ENCODE measurements at places on chromosomes 16 and 17.

DNA sequence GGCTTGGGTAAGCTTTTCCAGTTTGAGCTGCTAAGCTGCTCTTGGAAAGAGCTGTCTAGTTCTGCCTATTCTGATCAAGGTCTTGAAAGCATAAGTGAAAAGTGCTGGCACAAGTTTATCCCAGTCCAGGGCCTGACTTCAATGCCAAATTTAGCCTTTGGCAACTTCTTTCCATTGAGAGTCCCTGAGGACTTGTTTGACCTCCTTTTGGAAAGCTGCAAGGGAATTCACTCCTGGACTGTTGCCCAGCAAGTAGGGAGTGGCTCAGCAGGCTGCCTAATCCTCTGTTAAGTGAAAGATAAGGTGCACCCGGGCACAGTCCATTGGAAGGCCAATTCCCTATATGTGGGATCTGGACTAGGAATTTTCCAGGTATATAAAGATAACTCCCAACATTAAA is 16.0 kb upstream of the TANC2 start:
- peaks cover 12% of the 10 kb centered on the region for H3K27me3 ChIP-seq
- H3K27ac ChIP-seq: no peak overlapping the region
- no peak overlapping the region for H3K4me3 ChIP-seq
- H3K36me3 ChIP-seq: no peaks in the 10 kb centered on the region
- no peak for DNase-seq
- H3K4me1 ChIP-seq: no peaks in the 10 kb centered on the region

- no peak for DNase-seq
- H3K4me3 ChIP-seq: no peak overlapping the region
- H3K27ac ChIP-seq: no peak overlapping the region
These were observed 33.1 kb downstream of the CTU2 start for GRCh38 chr16:88739139-88739976.

DNA sequence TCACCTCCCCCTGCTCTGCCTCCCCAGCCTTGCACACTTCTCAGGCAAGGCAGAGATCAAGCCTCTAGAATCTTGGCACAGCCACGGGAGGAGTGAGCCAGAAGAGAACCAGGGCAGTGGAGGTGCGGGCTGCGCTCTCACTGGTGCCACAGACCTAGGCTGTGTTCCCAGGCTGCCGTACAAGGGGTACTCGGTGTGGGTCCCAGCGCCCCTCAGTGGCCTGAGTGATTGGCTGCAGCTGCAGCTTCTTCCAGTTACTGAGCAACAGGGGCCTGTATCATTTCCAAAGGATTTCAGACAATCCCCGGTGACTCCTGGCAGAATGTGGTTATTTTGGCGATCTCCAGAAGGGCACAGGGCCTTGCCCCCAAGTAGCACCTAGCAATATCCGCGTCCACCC is 1852.1 kb downstream of the TP53TG3F start:
- no peak for DNase-seq
- no peaks in the 10 kb centered on the region for H3K4me1 ChIP-seq
- H3K36me3 ChIP-seq: no peaks in the 10 kb centered on the region
- no peaks in the 10 kb centered on the region for H3K27me3 ChIP-seq
- H3K4me3 ChIP-seq: no peak overlapping the region
- no peak overlapping the region for H3K27ac ChIP-seq

DNA sequence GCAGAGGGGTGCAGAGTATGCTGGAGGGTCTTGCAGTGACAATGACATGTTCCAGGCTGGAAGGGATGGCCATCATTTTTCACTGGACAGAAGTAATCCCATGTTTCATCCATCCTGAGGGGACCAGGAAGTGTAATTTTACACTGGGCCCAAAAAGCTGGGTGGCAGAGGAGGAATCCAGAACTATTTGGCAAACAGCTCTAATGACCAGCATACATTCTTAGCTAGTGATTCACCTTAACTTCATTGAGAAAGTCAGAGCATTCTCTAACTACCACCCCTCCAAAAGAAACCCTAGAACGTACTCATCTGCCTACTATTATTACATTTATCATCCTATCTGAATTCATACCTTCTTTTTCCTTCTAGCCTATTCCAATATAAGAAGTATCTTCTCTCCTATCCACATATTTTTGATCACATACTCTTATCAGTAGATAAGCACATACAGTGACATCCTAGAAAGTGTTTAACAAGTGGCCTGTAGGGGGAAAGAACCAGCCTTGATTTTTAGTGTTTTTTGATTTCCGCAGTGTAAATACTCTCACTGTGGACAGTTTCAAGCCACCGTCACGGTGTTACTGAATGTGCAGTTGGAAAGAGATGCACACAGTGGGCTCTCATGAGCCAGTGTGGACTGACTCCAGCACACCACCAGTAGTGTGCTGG is 118.1 kb downstream of the FTO start:
- H3K4me1 ChIP-seq: peaks cover 12% of the 10 kb centered on the region
- H3K27ac ChIP-seq: peak overlapping the region; percentile 26
- H3K27me3 ChIP-seq: no peaks in the 10 kb centered on the region
- H3K4me3 ChIP-seq: no peak overlapping the region
- no peaks in the 10 kb centered on the region for H3K36me3 ChIP-seq

DNA sequence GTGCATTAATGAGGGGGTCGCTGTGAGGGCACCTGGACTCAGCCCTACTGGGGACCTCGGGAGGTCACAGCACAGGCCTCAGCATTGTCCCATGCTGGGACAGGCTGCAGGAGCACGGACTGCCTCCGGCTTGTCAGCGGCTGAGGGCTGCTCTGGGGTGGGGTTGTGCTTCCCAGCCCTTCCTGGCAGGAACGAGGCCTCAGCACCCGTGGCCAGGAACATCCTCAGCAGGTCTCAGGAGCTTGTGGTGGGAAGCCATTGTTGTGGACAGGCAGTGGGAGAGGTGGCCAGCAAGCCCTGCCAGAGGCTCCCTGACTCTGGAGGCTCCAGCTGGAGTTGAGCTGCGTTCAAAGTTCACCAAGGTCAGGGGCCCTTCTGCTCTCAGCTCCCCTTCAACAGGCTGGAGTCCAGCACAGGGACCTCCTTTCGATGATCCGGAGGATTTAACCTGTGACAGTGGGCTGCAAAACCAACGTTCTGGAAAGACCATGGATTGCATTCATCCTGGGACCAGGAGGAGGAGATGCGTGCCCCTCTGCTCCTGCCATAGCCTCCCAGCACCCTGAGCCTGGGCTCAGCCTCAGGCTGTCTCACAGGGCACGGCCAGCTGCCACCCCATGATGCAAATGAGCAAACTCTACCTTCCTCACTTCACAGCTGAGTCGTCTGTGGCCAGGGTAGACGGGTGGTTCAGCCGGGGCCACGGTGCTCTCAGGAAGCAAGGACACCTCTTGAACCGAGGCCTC is 32.6 kb downstream of the FOXL1 start:
- DNase-seq: no peak
- peaks cover 21% of the 10 kb centered on the region for H3K27me3 ChIP-seq
- no peaks in the 10 kb centered on the region for H3K4me1 ChIP-seq
- H3K27ac ChIP-seq: no peak overlapping the region

- H3K36me3 ChIP-seq: no peaks in the 10 kb centered on the region
- H3K4me3 ChIP-seq: peak overlapping the region; percentile 60
- H3K4me1 ChIP-seq: peaks cover 5% of the 10 kb centered on the region
These were observed 10.2 kb downstream of the FOXF1 start for GRCh38 chr16:86520317-86521210.

- peak overlapping the region; percentile 27 for H3K4me3 ChIP-seq
- no peaks in the 10 kb centered on the region for H3K27me3 ChIP-seq
- no peak for DNase-seq
These were observed 4.0 kb downstream of the CD7 start for GRCh38 chr17:82313195-82314011.

DNA sequence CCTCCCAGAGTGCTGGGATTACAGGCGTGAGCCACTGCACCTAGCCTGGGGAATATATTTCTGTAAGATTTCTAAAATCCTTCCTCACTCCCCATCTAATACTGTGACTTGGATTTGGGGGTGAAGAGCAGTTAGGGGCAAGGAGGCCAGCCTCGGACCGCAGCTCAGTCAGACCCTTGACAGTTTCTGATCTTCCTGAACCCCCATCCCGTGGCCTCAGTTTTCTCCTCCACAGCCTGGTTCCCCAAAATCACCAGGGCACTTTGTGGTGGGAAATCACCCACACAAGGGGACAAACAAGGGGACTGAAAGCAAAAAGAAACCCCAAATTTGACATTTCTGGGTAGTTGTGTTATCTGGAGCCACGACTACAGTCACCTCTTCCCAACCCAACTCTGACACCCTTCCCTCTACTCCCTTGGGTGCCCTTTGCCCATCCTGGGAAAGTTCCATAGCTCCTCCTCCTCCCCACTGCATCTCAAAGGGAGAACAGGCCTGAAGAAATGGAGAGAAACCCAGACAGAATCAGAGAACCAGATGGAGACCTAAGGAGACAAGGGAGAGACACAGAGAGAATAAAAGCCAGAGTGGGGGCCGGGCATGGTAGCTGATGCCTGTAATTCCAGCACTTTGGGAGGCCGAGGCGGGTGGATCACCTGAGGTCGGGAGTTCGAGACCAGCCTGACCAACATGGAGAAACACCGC is 2.8 kb upstream of the STAT5A start:
- H3K4me3 ChIP-seq: peak overlapping the region; percentile 98
- H3K27ac ChIP-seq: peak overlapping the region; percentile 87
- no peaks in the 10 kb centered on the region for H3K27me3 ChIP-seq
- DNase-seq: no peak
- peaks cover 33% of the 10 kb centered on the region for H3K36me3 ChIP-seq
